ENCODE measurements at places on chromosomes 4 and X. TPM values are rescaled to one million over a fixed set of nuclear protein-coding genes. Genes with fewer than 3 reads are reported as not detected.

The TCEAL2 gene
- total RNA-seq, result not detected

The PDLIM3 gene
- total RNA-seq, result 0.16 TPM

The C4orf17 gene
- total RNA-seq, result not detected

The DMRTC1 gene
- total RNA-seq, result not detected

The SHROOM4 gene
- total RNA-seq, result not detected

The MCTS1 gene
- total RNA-seq, result 89.5 TPM

The FGD1 gene
- 5.1 TPM for total RNA-seq

The UCP1 gene
- 0.14 TPM for total RNA-seq

The TMEM164 gene
- 82.6 TPM for total RNA-seq

The ASB12 gene
- not detected for total RNA-seq

The LRIT3 gene
- total RNA-seq, result 0.02 TPM

The SPINK2 gene
- total RNA-seq, result not detected

The PNMA6F gene
- not detected for total RNA-seq

The CA5B gene
- total RNA-seq, result 2.5 TPM

The PASD1 gene
- total RNA-seq, result not detected

The MAOA gene
- 1.2 TPM for total RNA-seq

The GAGE2A gene
- not detected for total RNA-seq

The HTRA3 gene
- 20.2 TPM for total RNA-seq

The CENPVL2 gene
- not detected for total RNA-seq

The FGA gene
- total RNA-seq, result 18.7 TPM

The TCEANC gene
- 0.70 TPM for total RNA-seq

The FAM47E gene
- 0.10 TPM for total RNA-seq

The MAGEE2 gene
- not detected for total RNA-seq

The REPS2 gene
- 1.6 TPM for total RNA-seq

The PPARGC1A gene
- total RNA-seq, result 0.02 TPM

The ELOVL6 gene
- total RNA-seq, result 22.1 TPM

The EGF gene
- total RNA-seq, result 0.41 TPM

The RAI2 gene
- 0.17 TPM for total RNA-seq

The CHRDL1 gene
- not detected for total RNA-seq

The CXCR3 gene
- total RNA-seq, result 0.07 TPM

The UGT2B15 gene
- total RNA-seq, result 0.03 TPM

The GNRHR gene
- not detected for total RNA-seq

The STAP1 gene
- not detected for total RNA-seq

The RS1 gene
- not detected for total RNA-seq

The PABPC1L2A gene
- total RNA-seq, result not detected

The DOK7 gene
- 0.39 TPM for total RNA-seq

The LNX1 gene
- total RNA-seq, result 0.06 TPM

The MAGEA12 gene
- 0.29 TPM for total RNA-seq

The MAGEB1 gene
- not detected for total RNA-seq

The PTTG2 gene
- not detected for total RNA-seq
